ENCODE measurements at places on chromosomes 3 and 15. TPM values are rescaled to one million over a fixed set of nuclear protein-coding genes. Genes with fewer than 3 reads are reported as not detected.

DNA sequence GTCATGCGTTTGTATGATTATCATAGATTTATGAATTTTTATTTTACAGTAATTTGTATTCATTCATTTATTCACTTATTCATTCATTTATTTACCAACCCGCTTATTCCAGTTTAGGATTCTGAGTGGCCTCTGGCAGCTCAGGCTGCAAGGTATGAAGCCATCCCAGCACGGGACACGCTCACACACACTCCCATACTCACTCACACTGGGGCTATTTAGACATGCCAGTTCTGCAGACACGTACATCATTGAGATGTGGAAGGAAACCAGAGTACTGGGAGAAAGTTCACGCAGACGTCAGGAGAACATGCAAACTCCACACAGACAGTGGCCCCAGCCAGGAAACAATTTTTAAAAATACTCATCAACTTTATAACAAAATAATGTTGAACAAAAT, 5.1 kb downstream of the CDIN1 start:
- H3K27me3 ChIP-seq = no peaks in the 10 kb centered on the region
- H3K4me3 ChIP-seq = no peak overlapping the region
- no peaks in the 10 kb centered on the region for H3K4me1 ChIP-seq
- DNase-seq = no peak

GRCh38 chr3:12813967-12814366, 17.5 kb downstream of the CAND2 start:
- H3K4me3 ChIP-seq = no peak overlapping the region
- peaks cover 27% of the 10 kb centered on the region for H3K36me3 ChIP-seq
- H3K27me3 ChIP-seq = no peaks in the 10 kb centered on the region
- no peak overlapping the region for H3K27ac ChIP-seq

GRCh38 chr3:10173926-10174435, 9.3 kb downstream of the IRAK2 start:
- peak overlapping the region; percentile 65 for H3K27ac ChIP-seq
- H3K36me3 ChIP-seq = no peaks in the 10 kb centered on the region
- H3K4me3 ChIP-seq = no peak overlapping the region
- DNase-seq = peak; percentile 82

- no peak overlapping the region for H3K4me3 ChIP-seq
- H3K27me3 ChIP-seq = no peaks in the 10 kb centered on the region
- peaks cover 37% of the 10 kb centered on the region for H3K4me1 ChIP-seq
- no peaks in the 10 kb centered on the region for H3K36me3 ChIP-seq
Observed at GRCh38 chr3:197753263-197753662, 3.6 kb downstream of the FYTTD1 start.

- no peak for DNase-seq
- H3K4me3 ChIP-seq = no peak overlapping the region
- H3K36me3 ChIP-seq = no peaks in the 10 kb centered on the region
- no peak overlapping the region for H3K27ac ChIP-seq
Observed at GRCh38 chr15:61112231-61112630, 116.9 kb downstream of the RORA start.

- H3K36me3 ChIP-seq = no peaks in the 10 kb centered on the region
- no peak overlapping the region for H3K27ac ChIP-seq
- no peaks in the 10 kb centered on the region for H3K4me1 ChIP-seq
- no peaks in the 10 kb centered on the region for H3K27me3 ChIP-seq
- DNase-seq = no peak
Observed at GRCh38 chr3:137148406-137148805, 190.6 kb downstream of the IL20RB start.

GRCh38 chr15:47620960-47621681, 96.2 kb upstream of the SEMA6D start:
- H3K27ac ChIP-seq = no peak overlapping the region
- H3K27me3 ChIP-seq = no peaks in the 10 kb centered on the region
- no peak overlapping the region for H3K4me3 ChIP-seq
- DNase-seq = no peak

CCDC54 gene
- total RNA-seq = not detected

GRCh38 chr3:114565216-114565615, 271.4 kb downstream of the TIGIT start:
- H3K4me3 ChIP-seq = no peak overlapping the region
- no peaks in the 10 kb centered on the region for H3K4me1 ChIP-seq
- H3K27me3 ChIP-seq = no peaks in the 10 kb centered on the region
- H3K27ac ChIP-seq = no peak overlapping the region

- no peak for DNase-seq
- H3K27me3 ChIP-seq = no peaks in the 10 kb centered on the region
- H3K4me1 ChIP-seq = no peaks in the 10 kb centered on the region
- H3K4me3 ChIP-seq = no peak overlapping the region
- H3K27ac ChIP-seq = peak overlapping the region; percentile 17
Observed at GRCh38 chr3:193897288-193897687, 238.7 kb upstream of the HES1 start.

DNA sequence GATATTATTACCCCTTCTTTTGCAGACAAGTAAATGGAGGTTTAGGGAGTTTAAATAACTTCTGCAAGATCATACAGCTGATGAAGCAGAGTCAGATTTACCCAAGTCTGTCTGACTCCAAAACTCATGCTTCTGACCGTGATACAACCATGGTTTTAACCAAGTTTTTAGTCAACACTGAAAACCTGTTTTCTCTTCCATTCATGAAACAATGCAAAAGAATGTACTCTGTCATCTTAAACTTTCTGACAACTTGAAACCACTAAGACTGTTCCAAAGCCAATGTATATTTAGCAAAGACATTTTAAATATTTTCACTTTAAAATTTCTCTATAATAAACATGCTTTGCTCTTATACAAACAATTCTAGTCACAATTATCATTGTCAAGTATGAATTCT, 77.0 kb upstream of the RBMS3 start:
- no peak overlapping the region for H3K4me3 ChIP-seq
- no peak overlapping the region for H3K27ac ChIP-seq
- H3K27me3 ChIP-seq = no peaks in the 10 kb centered on the region
- DNase-seq = no peak
- no peaks in the 10 kb centered on the region for H3K4me1 ChIP-seq

IGSF10 gene
- total RNA-seq = 1.8 TPM

DNA sequence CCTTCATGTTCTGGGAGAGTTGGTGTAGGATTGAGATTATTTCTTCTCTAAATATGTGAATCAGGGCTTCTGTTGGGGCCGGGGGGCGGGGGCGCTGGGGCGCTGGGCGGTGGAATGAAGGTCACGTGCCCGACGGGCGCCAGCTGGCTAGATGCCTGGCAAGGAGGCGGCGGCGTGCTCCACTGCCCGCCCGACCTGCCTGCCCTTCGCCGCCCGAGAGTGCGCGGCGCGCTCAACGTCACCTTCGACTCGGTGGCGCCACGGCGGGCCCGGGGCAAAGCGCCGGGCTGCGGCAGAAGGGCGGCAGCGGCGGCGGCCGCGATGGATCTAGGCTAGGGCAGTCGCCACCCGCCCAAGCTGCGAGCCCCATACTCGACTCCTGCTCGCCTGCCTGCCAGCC, 47.0 kb upstream of the LHFPL4 start:
- no peaks in the 10 kb centered on the region for H3K27me3 ChIP-seq
- H3K27ac ChIP-seq = no peak overlapping the region
- no peaks in the 10 kb centered on the region for H3K36me3 ChIP-seq
- no peaks in the 10 kb centered on the region for H3K4me1 ChIP-seq
- DNase-seq = no peak
- peak overlapping the region; percentile 40 for H3K4me3 ChIP-seq

- no peaks in the 10 kb centered on the region for H3K36me3 ChIP-seq
- no peak for DNase-seq
- peaks cover 53% of the 10 kb centered on the region for H3K4me1 ChIP-seq
- no peaks in the 10 kb centered on the region for H3K27me3 ChIP-seq
- H3K27ac ChIP-seq = peak overlapping the region; percentile 72
- no peak overlapping the region for H3K4me3 ChIP-seq
Observed at GRCh38 chr3:4722103-4722502, 229.0 kb downstream of the ITPR1 start.

- H3K27ac ChIP-seq = no peak overlapping the region
- DNase-seq = no peak
- H3K4me1 ChIP-seq = no peaks in the 10 kb centered on the region
- no peaks in the 10 kb centered on the region for H3K27me3 ChIP-seq
- no peaks in the 10 kb centered on the region for H3K36me3 ChIP-seq
Observed at GRCh38 chr3:99534951-99535704, 103.3 kb upstream of the COL8A1 start.

ZNF717 gene
- total RNA-seq = 16.1 TPM

GRCh38 chr3:8659242-8659641, 14.6 kb upstream of the SSUH2 start:
- H3K36me3 ChIP-seq = no peaks in the 10 kb centered on the region
- H3K4me1 ChIP-seq = peaks cover 18% of the 10 kb centered on the region
- H3K27me3 ChIP-seq = no peaks in the 10 kb centered on the region

GRCh38 chr3:152087153-152087552, 181.6 kb upstream of the MBNL1 start:
- H3K27ac ChIP-seq = peak overlapping the region; percentile 63
- no peaks in the 10 kb centered on the region for H3K36me3 ChIP-seq
- no peaks in the 10 kb centered on the region for H3K27me3 ChIP-seq
- DNase-seq = no peak
- no peak overlapping the region for H3K4me3 ChIP-seq

OIP5 gene
- not detected for total RNA-seq

- no peak overlapping the region for H3K4me3 ChIP-seq
- H3K27me3 ChIP-seq = no peaks in the 10 kb centered on the region
- no peak overlapping the region for H3K27ac ChIP-seq
- H3K4me1 ChIP-seq = no peaks in the 10 kb centered on the region
- no peaks in the 10 kb centered on the region for H3K36me3 ChIP-seq
Observed at GRCh38 chr3:194787072-194787471, 101.4 kb downstream of the FAM43A start.

DNA sequence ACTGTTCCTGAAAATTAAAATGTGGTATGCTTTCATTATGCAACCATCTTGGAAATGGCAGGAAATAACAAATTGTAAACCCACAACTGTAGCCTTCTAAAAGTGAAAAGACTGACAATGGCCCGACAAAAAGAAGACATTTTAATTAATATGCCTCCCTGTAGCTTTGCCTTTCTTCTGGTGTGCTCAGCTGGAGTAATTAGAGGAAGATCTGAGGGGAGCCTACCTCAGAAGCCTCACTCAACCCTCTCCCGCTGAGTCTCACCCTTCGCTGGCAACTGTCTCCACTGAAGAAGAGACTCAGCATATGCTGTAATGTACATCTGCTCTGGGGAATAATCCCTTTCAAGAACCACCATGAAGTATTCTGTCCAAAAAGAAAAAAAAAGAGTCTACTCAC, 104.7 kb upstream of the SETMAR start:
- H3K4me1 ChIP-seq = no peaks in the 10 kb centered on the region
- H3K4me3 ChIP-seq = no peak overlapping the region
- H3K27me3 ChIP-seq = no peaks in the 10 kb centered on the region
- no peak overlapping the region for H3K27ac ChIP-seq
- no peaks in the 10 kb centered on the region for H3K36me3 ChIP-seq

- H3K27ac ChIP-seq = peak overlapping the region; percentile 32
- H3K36me3 ChIP-seq = no peaks in the 10 kb centered on the region
- no peaks in the 10 kb centered on the region for H3K27me3 ChIP-seq
- H3K4me3 ChIP-seq = no peak overlapping the region
Observed at GRCh38 chr3:127034990-127035652, 52.2 kb downstream of the PLXNA1 start.

DNA sequence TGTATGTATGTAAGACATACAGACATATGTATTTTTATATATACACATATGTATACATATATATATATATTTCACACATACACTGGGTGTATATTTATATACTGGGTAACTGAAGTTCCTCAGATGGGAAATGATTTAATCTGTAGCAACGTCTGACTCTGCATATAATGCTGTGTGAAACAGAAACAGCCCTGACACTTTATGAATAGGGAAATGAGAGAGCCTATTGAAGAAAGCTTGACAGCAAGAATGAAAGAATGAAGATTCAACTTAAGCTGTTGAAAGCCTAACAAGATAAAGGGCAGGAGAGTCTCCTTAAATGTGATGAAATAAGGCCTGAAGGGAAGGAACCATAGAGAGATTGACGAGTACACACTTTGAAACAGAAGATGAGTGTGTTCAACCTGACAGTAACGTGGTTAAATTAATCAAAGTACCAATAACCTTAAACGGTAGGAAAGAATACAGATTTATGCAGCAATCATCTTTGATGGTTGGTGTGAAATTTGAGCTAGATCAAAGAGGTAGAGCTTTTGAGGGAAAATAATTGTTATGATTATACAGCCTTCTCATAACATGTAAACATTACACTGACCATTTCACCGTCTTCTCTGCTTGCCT, 169.9 kb downstream of the MECOM start:
- DNase-seq = no peak
- H3K36me3 ChIP-seq = no peaks in the 10 kb centered on the region
- H3K4me3 ChIP-seq = no peak overlapping the region
- no peaks in the 10 kb centered on the region for H3K4me1 ChIP-seq
- H3K27me3 ChIP-seq = no peaks in the 10 kb centered on the region

- no peaks in the 10 kb centered on the region for H3K27me3 ChIP-seq
- peak; percentile 50 for DNase-seq
- no peak overlapping the region for H3K27ac ChIP-seq
- H3K4me3 ChIP-seq = no peak overlapping the region
- no peaks in the 10 kb centered on the region for H3K4me1 ChIP-seq
Observed at GRCh38 chr3:194286375-194287146, 64.6 kb downstream of the CPN2 start.

KNG1 gene
- total RNA-seq = not detected

- no peak overlapping the region for H3K4me3 ChIP-seq
- H3K4me1 ChIP-seq = peaks cover 11% of the 10 kb centered on the region
Observed at GRCh38 chr15:96306321-96306720, 24.2 kb upstream of the NR2F2 start.

SPTSSB gene
- not detected for total RNA-seq

DNA sequence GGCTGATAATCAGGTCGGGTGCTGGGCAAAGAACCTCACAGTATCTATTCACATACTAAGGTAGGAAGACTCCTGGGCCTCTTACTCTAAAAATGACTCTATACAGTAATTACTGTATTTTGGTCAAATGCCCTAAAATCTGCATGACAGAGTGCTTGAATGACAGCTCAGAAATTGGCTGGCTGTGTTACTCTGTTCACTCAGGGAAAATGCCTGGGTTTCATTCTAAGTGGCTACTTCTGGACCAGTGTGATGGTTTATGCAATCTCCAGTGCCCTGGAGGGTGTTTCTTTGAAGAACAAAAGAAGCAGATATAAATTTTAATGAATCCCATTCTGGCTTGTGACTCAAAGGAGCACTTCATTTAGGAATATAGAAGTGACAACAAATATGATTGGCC, 2.2 kb downstream of the GABRR3 start:
- DNase-seq = no peak
- no peaks in the 10 kb centered on the region for H3K4me1 ChIP-seq
- H3K27ac ChIP-seq = no peak overlapping the region
- H3K4me3 ChIP-seq = no peak overlapping the region

MRPL46 gene
- 20.2 TPM for total RNA-seq

- H3K27me3 ChIP-seq = no peaks in the 10 kb centered on the region
- no peak for DNase-seq
- peaks cover 46% of the 10 kb centered on the region for H3K4me1 ChIP-seq
- H3K4me3 ChIP-seq = no peak overlapping the region
- no peak overlapping the region for H3K27ac ChIP-seq
Observed at GRCh38 chr15:101213147-101213546, 38.7 kb downstream of the CHSY1 start.

MUC13 gene
- total RNA-seq = not detected

BOC gene
- total RNA-seq = 122 TPM

GRCh38 chr3:156723182-156723619, 48.8 kb downstream of the TIPARP start:
- H3K27me3 ChIP-seq = no peaks in the 10 kb centered on the region
- H3K4me3 ChIP-seq = no peak overlapping the region
- no peaks in the 10 kb centered on the region for H3K36me3 ChIP-seq

- no peaks in the 10 kb centered on the region for H3K27me3 ChIP-seq
- no peak overlapping the region for H3K4me3 ChIP-seq
- no peak overlapping the region for H3K27ac ChIP-seq
- H3K36me3 ChIP-seq = no peaks in the 10 kb centered on the region
- DNase-seq = no peak
- peaks cover 20% of the 10 kb centered on the region for H3K4me1 ChIP-seq
Observed at GRCh38 chr3:72160351-72160750, 375.4 kb upstream of the PROK2 start.

Data from sigmoid colon (tissue), 7 donors.